ENCODE measurements at places on chromosomes 4 and X. TPM values are rescaled to one million over a fixed set of nuclear protein-coding genes. Genes with fewer than 3 reads are reported as not detected.
A peak's percentile ranks its signal among the peaks of the same experiment; 100 is the strongest.

The PLAC8 gene
- 0.82 TPM for total RNA-seq

DNA sequence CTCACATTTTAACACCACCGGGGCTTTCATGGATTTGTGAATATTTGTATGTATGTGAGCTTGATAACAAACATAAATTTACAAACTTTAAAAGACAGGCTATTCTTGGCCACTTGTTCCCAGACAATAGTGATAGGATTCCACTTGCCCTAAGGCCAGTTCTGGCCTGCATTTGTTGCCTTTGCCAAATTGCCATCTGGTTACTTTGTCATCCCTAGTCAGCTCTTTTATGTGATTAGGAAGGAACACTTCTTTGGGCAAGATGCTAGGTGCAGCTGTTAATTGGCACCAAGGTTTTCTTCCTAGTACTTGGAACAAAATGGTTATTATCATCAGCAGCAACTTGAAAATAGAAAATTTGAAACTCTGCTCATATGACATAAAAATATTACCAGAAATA lies 63.3 kb downstream of the CCSER1 start:
- no peak for DNase-seq
- no peaks in the 10 kb centered on the region for H3K4me1 ChIP-seq
- no peak overlapping the region for H3K27ac ChIP-seq
- H3K36me3 ChIP-seq = no peaks in the 10 kb centered on the region

The HSPA4L gene
- total RNA-seq = 1.7 TPM

DNA sequence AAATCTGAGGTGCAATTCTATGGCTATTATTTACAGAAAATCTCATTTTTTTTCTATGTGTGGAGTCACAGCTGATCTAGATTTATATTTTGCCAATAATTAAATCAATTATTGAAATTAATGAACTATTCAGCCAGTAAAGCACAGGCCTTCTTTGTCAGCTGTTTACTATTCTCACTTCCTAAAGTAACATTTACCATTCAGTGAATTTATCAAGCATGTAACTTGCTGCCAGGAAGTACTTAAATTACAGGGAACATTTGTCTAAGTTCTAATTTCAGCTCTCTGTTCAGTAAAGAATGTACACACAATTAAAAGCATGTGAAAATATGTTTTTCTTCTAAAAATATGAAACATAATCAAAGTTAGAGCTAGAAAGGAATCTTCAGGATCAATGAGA lies 79.3 kb downstream of the DTHD1 start:
- H3K36me3 ChIP-seq = no peaks in the 10 kb centered on the region
- no peak overlapping the region for H3K27ac ChIP-seq
- DNase-seq = no peak
- no peak overlapping the region for H3K4me3 ChIP-seq
- no peaks in the 10 kb centered on the region for H3K27me3 ChIP-seq

The SEC31A gene
- 156 TPM for total RNA-seq

DNA sequence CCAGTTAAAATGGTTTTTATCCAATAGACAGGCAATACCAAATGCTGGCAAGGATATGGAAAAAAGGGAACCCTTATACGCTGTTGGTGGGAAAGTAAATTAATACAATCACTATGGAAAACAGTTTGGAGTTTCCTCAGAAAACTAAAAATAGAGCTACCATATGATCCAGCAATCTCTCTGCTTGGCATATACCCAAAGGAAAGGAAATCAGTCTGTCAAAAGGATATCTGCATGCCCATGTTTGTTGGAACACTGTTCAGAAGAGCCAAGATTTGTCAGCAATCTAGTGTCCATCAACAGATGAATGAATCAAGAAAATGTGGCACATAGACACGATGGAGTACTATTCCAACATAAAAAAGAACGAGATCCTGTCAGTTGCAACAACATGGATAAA lies 91.0 kb upstream of the SH3RF1 start:
- H3K27me3 ChIP-seq = no peaks in the 10 kb centered on the region
- no peak overlapping the region for H3K27ac ChIP-seq

GRCh38 chrX:53716328-53717088 lies 30.0 kb upstream of the HUWE1 start:
- H3K27ac ChIP-seq = no peak overlapping the region
- H3K4me3 ChIP-seq = no peak overlapping the region
- H3K27me3 ChIP-seq = no peaks in the 10 kb centered on the region
- DNase-seq = no peak
- H3K4me1 ChIP-seq = no peaks in the 10 kb centered on the region
- H3K36me3 ChIP-seq = no peaks in the 10 kb centered on the region

DNA sequence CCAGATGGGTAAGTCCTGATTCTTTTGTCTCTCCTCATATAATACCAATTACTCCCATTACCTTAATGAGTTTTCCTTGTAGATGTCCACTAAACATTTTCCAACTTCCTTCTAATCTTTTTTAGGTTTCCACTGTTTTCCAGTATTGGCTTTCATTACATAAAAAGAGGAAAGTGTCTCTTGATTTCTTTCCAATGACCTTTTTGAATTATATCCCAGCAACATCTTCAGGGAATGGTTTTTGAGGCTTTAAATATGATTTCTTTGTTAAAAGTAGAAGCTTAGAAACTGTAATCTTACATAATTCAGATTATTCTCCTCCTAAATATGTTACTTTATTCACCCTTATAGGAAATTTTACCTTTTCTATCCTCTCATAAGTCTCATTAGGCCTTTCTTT lies 135.0 kb downstream of the AWAT2 start:
- H3K27ac ChIP-seq = no peak overlapping the region
- H3K27me3 ChIP-seq = no peaks in the 10 kb centered on the region
- no peak for DNase-seq
- peaks cover 18% of the 10 kb centered on the region for H3K36me3 ChIP-seq
- no peaks in the 10 kb centered on the region for H3K4me1 ChIP-seq
- no peak overlapping the region for H3K4me3 ChIP-seq

The CENPVL1 gene
- total RNA-seq = 0.45 TPM

GRCh38 chrX:17247144-17247543 lies 127.9 kb upstream of the NHS start:
- no peak for DNase-seq
- H3K4me1 ChIP-seq = no peaks in the 10 kb centered on the region
- H3K27ac ChIP-seq = no peak overlapping the region

The VCX gene
- total RNA-seq = 0.54 TPM

The MAGEA4 gene
- not detected for total RNA-seq

GRCh38 chr4:4862071-4862551 lies 2.6 kb downstream of the MSX1 start:
- peaks cover 97% of the 10 kb centered on the region for H3K27me3 ChIP-seq
- H3K4me3 ChIP-seq = no peak overlapping the region
- DNase-seq = peak; percentile 65
- H3K27ac ChIP-seq = no peak overlapping the region
- no peaks in the 10 kb centered on the region for H3K36me3 ChIP-seq
- H3K4me1 ChIP-seq = no peaks in the 10 kb centered on the region

GRCh38 chrX:1649621-1650020 lies 34.8 kb downstream of the ASMT start:
- H3K27ac ChIP-seq = peak overlapping the region; percentile 64
- no peaks in the 10 kb centered on the region for H3K27me3 ChIP-seq
- H3K4me1 ChIP-seq = no peaks in the 10 kb centered on the region
- H3K4me3 ChIP-seq = peak overlapping the region; percentile 38

DNA sequence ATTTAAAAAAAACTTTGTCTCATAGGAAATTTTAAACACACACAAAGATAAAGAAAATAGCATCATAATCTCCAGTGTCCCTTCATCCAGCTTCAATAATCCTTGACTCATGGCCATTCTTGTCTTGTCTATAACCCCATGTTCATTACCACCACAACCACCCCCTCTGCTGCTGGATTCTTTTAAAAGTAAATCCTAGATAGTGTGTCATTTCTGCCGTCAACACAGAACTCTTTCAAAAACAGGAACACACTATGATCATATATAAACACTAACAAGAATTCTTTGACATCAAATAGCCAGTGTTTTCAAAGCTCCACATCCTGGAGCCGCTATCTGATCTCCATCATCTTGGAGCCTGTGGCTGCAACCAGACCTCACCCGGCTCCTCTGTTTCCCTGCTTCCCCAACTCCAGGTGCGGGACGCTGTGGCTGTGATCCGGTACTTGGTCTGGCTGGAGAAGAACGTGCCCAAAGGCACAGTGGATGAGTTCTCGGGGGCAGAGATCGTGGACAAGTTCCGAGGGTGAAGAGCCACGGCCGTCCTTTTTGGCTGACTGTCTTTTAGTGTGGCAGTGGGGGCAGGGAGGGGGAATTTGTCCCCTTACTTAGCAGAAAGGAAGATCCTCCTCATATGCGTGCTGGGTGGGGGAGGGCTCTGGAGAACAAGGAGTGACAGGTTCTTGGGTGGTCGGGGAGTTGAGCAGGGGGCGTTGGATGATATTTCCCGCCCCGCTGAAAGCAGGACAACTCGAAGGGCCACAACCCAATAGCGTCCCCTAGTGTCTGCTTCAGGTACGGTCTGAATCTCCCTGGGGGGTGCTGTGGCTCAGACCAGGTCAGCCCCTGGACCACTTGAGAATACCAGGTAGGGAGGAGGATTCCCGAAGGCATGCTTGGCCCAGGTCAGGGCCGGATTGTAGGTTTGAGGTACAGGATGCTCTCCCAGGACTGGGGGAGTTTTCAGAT lies 15.6 kb downstream of the XPNPEP2 start:
- peak; percentile 86 for DNase-seq
- no peaks in the 10 kb centered on the region for H3K36me3 ChIP-seq
- no peak overlapping the region for H3K27ac ChIP-seq
- no peaks in the 10 kb centered on the region for H3K4me1 ChIP-seq
- no peaks in the 10 kb centered on the region for H3K27me3 ChIP-seq
- H3K4me3 ChIP-seq = no peak overlapping the region

The SPON2 gene
- 2.6 TPM for total RNA-seq

- H3K4me1 ChIP-seq = no peaks in the 10 kb centered on the region
- no peak overlapping the region for H3K4me3 ChIP-seq
- H3K27ac ChIP-seq = no peak overlapping the region
- no peaks in the 10 kb centered on the region for H3K27me3 ChIP-seq
- no peak for DNase-seq
Measured at GRCh38 chr4:126123611-126124325, 809.0 kb downstream of the FAT4 start.

DNA sequence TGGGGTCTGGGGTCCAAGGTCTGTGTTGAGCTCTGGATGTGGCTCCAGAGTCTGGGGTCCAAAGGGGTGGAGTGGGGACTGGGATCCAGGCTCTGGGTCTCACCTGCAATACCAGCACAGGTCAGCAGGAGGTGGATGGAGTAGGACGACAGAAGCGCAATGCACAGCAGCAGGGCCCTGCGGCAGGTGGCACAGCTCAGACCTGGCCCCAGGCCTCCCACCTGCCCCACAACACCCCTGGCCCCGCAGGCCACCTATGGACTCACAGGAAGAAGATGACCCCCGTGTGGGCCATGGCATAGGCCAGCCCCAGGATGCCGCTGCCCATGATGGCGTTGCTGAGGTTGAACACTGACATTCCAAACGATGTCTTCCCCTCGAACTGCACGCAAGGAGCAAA lies 3.4 kb downstream of the SLC38A5 start:
- no peak overlapping the region for H3K27ac ChIP-seq
- peak overlapping the region; percentile 85 for H3K4me3 ChIP-seq
- H3K4me1 ChIP-seq = no peaks in the 10 kb centered on the region
- H3K27me3 ChIP-seq = no peaks in the 10 kb centered on the region

GRCh38 chr4:83046693-83047473 lies 11.9 kb downstream of the COPS4 start:
- H3K36me3 ChIP-seq = peaks cover 24% of the 10 kb centered on the region
- no peak overlapping the region for H3K27ac ChIP-seq
- no peaks in the 10 kb centered on the region for H3K27me3 ChIP-seq
- H3K4me3 ChIP-seq = no peak overlapping the region

The SPANXC gene
- not detected for total RNA-seq

The TCEAL6 gene
- total RNA-seq = not detected

DNA sequence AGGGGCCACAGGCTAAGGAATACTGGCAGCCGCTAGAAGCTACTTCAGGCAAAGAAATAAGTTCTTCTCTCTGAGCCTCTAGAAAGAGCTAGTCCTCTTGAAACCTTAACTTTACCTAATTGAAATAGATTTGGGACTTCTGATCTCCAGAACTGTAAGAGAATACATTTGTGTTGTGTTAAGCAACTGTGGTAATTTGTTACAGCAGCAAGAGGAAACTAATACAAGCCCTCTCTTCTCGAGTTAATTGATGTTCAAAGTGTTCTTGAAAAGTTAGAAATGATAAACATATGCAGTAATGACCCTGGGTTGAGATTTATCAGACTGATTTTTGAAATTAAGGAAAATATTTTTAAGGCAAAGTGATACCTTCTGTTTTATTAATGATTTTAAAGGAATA lies 172.8 kb downstream of the ANTXR2 start:
- no peak for DNase-seq
- no peaks in the 10 kb centered on the region for H3K36me3 ChIP-seq
- no peaks in the 10 kb centered on the region for H3K4me1 ChIP-seq

DNA sequence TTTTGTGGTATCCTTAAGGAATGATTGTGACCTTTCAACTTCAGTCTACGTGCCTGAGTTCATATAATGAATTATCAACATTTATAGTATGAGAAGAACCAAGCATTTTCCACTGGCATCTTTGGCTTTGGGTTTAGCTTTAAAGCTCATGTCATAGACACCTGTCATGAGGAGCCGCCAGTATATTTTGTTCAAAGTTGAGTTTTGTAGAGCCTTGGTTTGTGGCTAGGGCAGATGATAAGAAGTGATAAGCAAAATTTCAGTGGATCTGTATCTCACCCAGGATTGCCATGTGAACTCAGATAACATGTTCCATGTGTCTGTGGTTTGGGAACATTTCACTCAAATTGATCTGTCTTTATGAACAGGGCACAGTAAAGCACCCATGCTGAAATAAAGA lies 873.2 kb downstream of the STPG2 start:
- no peaks in the 10 kb centered on the region for H3K27me3 ChIP-seq
- no peaks in the 10 kb centered on the region for H3K4me1 ChIP-seq
- DNase-seq = no peak
- H3K27ac ChIP-seq = no peak overlapping the region

DNA sequence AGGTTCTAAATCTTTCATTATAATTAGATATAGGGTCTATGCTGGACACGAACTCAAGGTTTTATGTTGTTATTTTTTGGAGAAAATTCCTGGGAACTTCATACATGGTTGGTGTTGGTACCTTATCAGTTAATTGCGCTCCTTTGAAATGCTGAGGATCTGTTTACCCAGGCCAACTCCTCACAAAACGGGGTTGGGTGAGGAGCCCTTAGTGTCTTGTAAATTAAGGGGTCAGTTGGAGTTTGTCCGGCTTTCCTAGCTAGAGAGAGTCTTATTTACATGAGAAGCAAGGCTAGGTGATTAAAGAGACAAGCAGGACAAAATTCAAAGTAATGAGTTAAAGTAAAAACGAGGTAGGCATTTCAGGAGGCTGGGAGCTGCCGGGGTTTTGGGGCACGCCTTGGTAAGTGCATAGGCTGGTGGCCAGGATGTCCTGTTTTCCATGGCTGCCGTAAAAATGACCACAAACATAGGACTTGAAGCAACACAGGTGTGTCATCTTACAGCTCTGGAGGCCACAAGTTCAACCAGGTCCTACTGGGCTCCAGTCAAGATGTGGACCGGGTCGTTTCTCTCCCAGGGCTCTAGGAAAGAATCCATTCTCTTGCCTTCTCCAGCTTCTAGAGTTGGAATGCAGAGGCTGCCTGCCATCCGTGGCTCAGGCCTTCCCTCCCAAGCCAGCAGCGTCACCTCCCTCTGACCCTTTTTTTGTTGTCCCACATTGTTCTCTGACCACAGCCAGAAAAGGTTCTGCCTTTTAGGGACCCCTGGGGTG lies 19.8 kb downstream of the PSAPL1 start:
- no peaks in the 10 kb centered on the region for H3K27me3 ChIP-seq
- DNase-seq = peak; percentile 56
- no peaks in the 10 kb centered on the region for H3K36me3 ChIP-seq

Data from endodermal cell (in vitro differentiated cells).